ENCODE measurements at places on chromosomes 16 and 17. TPM values are rescaled to one million over a fixed set of nuclear protein-coding genes. Genes with fewer than 3 reads are reported as not detected.
A peak's percentile ranks its signal among the peaks of the same experiment; 100 is the strongest.

- DNase-seq, result no peak
These were observed 189.5 kb downstream of the ABCC12 start for GRCh38 chr16:47966325-47966724.

GRCh38 chr17:4498461-4499397, at the start of gene SPNS2:
Gene SPNS2 (plus strand): TSS chr17:4498881. CDS start chr17:4499048, 167 bp downstream.
- DNase-seq, result peak; percentile 61

DNA sequence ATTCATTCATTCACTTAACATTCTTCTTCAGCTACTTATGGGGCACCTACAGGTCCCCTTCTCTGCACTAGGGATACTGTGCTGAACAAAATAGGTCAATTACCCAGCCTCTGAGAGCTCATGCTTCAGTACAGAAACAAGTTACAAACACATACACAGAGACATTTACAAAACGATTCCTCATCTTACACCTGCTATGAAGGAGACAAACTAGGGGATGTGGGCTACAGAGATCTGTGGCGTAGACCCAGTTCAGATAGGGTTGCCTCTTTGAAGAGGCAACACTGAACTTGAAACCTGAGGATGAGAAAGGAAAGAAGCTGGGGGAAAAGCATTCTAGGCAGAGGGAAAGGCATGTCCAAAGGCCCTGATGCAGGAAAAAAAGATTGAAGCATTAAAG, 5.2 kb downstream of the IL21R start:
- DNase-seq, result no peak

The CTRB2 gene
- not detected for total RNA-seq

DNA sequence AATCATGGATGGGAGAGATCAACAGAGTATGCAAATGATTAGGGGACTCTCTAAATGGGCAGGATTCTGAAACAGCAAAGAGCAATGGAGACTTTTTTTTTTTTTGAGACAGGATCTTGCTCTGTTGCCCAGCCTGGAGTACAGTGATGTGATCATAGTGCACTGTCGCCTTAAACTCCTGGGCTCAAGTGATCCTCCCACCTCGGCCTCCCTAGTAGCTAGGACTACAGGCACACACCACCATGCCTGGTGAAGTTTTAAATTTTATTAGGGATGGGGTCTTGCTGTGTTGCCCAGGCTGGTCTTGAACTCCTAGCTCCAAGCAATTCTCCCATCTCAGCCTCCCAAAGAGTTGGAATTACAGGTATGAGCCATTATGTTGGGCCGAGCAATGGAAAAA, 255.0 kb upstream of the ZFHX3 start:
- DNase-seq, result no peak
